ENCODE measurements at places on chromosomes 7 and 10.
A peak's percentile ranks its signal among the peaks of the same experiment; 100 is the strongest.

GRCh38 chr7:51123322-51124019 is 193.1 kb downstream of the COBL start:
- no peak for DNase-seq

DNA sequence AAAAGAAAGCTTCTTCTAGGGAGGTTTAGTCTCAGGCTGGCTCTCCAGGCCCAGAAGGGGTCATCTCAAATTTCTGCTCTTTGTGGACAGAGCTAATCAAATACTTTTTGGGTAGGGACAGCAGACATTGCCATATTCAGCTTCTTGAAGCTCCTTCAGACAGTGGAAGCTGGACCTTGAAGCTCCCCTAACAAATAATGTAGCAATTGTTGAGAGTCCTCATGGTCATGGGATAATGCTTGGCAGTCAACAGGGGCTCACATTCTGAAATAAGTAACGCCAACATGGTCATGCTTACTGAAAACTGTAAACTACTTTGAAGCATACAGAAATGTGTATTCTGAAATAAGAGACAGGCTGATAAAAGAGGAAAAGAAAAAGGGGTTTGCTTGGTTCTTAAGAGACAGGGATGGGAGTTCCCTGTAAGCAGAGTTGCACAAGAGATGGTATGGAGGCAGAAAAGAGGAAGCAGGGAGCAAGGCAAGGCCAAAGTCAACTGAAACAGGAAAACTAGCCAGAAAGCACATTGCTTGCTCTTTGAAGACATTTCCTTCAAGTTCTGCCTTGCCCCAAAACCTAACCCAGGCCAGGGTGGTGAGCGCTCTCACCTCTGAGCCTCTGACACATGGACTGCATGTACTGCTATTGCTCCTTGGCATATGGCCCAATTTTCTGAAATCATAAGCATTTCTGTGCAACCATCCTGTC is 53.1 kb upstream of the KMT2E start:
- no peak for DNase-seq

DNA sequence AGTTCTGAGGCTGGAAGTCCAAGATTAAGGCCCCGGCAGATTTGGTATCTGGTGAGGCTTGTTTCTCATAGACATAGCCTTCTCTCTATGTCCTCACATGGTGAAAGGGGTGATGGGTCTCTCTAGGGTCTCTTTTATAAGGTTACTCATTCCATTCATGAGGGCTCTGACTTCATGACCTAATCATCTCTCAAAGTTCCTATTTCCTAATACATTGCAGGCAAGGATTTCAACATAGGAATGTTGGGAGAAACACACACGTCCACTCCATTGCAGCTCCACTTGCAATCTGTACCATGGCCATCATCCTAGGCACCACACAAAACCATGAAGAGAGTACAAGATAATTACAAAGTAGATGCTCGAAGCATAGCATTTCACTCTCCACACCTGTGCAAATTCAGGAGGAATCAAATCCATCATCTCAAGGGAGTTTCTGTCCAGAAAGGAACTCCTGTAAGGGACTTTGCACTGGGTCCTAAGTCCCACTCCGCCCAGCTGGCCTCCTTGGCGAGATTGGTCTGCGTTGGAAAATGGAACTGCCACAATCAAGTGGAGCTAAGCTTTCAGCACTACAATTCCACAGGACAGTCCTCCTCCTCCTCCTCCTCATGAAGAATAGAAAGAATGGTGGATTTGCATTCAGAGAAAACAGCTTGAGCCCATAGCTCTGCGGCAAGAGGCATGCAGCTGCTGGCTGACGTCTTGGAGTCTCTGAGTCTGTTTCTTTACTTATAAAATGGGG is 8.8 kb downstream of the DDC start:
- DNase-seq, result no peak

GRCh38 chr10:10630281-10630680 is 387.4 kb upstream of the CELF2 start:
- no peak for DNase-seq

GRCh38 chr7:105187302-105188169 is 173.5 kb downstream of the KMT2E start:
- no peak for DNase-seq

- DNase-seq, result no peak
Measured at GRCh38 chr10:118914629-118915028, 114.9 kb upstream of the NANOS1 start.

DNA sequence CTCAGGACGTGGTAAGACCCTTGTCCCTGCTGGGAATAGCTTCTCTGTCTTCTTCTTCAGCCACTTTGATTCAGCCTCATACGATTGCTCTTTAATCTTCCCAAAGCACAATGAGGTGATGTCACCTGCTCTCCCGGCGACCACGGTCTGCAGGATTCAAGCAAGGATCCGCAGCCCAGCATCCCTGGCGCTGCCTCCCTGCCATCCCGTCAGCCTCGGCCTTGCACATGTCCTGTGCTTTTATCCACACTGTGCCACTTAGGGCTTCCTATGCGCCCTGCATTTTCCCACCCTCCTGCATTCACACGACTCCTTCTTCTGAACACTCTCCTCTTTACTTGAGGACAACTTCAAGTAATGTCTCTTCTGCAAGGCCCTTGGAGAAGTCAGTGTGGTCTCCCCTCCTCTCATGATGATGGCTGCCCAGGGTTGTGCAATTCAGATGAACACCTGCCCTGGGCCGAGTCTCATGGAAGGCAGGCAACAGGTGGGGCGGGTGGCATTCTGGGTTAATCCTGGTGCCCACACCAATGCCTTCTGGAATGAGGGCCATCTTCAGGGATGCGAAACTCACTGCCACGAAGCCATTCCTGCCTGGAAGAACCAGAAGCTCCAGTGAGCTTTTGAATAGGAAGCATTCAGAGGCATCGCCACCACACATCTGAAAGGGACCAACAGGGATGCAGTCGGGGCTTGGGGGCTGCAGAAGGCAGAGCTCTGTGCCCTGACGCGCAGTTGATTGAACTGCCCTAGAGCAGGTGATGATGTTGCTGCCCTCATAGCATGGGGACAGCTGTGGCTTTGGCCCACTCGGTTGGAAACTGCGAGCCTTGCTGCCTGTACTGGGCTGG is 287.5 kb downstream of the GLRX3 start:
- DNase-seq, result no peak

DNA sequence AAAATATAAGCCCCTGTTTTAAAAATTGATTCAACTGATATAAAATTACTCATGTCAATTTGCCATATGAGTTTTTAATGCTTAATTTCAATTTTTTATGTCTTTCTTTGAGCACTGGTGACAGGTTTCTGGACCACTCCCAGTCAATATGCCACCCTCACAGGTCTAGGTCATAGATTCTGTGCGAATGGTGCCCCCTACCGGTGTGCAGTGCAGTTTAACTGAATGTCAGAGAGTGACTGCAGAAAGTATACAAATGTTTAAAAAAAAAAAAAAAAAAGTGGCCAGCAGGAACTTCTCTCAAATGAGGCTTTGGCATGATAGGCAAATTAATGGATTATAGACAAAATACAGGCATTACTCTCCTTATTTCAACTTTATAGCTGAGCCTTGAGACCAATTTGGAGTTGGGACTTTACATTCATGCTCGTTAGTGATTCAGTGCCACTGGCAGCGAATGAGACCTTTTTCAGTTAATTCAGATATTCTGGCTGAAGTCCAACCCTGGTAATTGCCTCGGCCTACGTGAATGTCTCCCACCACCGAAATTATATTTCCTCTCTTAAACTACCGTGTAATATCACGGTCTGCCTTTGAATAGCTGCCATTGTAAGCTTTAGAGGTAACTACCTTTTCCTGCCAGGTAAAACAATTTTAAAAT is 427.6 kb downstream of the PHTF2 start:
- DNase-seq, result peak; percentile 87

DNA sequence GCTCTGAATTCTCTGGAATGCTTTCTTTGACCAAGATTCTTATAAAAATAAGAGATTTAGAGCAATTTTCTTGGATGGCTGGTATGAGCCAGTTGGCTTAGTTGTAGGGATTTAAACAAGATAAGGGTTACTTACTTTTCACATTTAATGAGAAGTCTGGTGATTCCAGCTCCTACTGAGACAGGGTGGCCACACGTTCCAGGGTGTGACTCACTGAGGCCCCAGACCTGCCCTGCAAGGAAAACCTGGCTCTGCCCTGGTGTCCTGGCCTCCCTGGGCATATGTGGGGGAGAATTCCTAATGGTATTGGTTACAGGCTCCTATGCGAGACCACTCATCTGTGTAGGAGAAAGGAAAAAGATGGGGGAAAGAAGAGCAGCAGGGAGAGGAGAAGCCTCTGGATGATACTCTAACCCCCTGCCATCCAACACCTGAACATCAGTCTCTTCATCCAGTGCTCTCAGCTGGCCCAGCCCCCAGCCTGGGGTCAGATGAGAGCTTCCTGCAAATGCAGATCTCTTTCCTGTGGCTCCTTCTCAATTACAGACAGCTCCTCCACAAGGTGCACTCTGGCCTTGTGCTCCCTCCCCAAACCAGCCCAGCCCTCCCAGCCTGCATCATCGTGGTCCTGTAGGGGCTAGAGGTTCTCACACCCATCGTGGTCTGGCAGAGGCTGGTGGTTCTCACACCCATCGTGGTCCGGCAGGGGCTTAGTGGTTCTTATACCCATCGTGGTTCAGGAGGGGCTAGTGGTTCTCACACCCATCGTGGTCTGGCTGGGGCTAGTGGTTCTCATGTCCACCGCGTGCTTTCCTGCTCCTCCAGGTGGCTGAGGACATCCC is 139.9 kb downstream of the EGFR start:
- DNase-seq, result no peak

DNA sequence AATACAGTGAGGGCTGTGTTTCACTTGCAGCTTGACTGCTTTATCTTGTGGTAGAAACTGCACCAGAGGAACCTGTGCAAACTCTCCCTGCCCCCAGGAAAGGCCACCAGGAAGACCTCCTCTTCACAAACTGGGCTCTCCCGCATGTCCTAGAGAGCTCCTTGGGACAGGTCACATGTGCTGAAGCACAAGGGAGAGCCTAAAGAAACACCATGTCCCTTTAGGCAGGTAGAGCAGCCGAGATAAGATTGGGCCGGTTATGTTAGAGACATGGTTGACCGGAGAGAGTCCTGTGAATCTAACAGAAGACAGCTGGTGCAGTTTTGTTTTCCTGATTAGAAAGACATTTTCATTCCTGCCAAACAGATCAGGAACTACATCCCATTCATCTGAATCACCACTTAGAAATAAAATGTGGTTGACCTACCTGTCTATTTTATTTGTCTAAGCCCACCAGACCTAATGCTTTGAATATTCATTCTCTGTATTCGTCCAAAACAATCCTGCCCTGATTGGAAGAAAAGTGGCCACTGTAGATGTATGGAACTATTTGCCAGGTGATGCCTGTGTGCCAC is 224.1 kb downstream of the GLI3 start:
- DNase-seq, result no peak

DNA sequence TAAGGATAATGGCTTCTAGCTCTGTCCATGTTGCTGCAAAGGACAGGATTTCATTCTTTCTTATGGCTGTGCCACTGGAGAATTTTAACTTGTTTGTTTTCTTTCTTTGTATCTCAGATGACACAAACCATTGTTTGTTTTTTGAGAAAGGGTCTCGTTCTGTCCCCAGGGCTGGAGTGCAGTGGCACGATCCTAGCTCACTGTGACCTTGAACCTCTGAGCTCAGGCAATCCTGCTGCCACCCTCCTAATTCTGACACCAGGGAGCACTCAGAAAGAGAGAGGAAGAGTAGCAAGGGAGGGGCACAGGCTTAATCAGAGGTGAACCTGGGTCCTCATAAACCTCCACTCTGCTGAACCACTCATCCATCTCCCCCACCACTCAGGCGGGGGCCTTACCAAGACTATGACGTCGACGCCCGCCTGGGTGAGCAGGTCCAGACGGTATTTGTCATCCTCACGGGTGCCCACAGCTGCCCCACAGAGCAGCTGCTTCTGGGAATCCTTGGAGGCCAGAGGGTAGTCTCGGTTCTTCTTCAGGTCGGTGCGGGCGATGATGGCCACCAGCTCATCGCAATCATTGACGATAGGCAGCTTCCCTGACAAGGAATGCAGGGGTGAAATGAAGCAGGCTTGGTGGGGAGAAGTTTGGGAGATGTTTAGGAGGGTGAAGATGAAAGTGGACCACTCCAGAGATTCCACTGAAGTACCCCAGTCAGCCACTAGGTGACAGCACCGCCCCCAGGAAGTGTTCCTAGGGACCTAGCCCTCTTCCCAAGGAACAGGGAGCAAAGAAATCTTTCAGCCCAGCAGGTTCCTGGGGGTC is 11.6 kb downstream of the IMPDH1 start:
- DNase-seq, result peak; percentile 76

DNA sequence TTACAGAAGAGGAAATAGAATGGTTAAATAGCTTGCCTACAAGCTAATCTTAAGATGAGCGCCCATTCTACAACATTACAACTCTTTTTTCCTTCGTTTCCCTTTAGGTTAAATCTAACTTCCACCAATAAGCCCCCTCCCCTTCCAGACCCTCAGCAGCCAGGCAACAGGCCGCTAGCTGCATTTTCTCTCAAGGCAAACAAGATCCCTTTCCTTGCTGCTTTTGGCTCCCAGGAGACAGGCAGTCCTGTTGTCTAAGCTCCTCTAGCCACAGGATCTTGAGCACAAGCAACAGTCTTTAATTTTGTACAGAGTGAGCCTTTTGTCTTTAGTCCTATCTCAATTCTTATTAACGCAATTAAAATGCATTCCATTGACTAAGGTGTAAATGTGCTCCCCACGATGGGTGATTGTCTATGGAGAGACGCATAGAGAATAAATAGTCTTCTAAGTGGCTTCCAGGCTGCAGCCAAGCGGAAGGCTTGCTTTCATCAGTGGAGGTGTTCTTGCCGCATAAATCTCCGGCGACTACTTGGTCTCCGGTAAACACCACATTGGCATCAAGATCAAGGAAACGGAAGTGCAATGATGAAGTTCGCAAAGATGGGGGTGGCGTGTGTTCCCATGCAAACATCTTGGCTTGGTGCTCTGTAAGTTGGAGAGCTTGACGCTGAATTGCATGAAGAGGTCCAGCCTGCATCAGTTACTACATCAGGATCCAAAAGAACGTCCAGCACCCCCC is 181.9 kb upstream of the LYZL2 start:
- peak; percentile 59 for DNase-seq

- no peak for DNase-seq
Measured at GRCh38 chr7:137235434-137235833, 108.1 kb downstream of the PTN start.

DNA sequence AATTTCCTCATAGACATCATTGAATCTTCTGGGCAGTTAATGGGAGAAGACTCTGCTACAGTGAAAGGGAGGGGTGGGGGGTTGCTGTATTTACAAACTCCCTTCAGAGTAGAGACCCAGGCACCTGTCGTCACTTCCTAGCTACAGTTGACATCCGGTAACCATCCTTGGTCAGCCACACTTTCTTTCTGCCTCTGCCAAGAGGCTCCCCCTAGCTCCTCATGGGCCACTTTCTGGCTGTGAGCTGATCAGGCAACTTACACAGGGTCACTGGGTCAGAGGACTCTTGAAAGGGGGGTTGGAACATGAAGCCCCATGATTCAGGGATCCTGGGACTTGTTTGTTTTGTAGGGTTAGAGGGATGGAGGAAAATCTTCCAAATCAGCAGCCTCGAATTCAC is 1.2 kb downstream of the TECPR1 start:
- DNase-seq, result no peak

DNA sequence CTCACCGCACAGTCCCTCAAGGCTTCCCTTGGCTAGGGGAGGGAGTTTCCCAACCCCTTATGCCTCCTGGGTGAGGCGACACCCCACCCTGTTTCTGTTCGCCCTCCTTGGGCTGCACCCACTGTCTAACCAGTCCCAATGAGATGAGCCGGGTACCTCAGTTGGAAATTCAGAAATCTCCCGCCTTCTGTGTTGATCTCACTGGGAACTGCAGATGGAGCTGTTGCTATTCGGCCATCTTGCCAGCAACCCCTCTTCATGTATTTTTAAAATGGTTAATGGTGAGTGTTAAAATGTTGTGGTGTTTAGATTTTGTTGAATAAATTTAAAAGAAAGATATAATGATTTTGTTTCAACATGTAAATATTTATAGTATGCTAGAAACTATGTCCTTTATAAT is 22.0 kb downstream of the UMAD1 start:
- DNase-seq, result peak; percentile 67

Data from spinal cord (tissue), 10 donors.